ENCODE measurements at places on chromosomes 6 and 20.

GRCh38 chr6:57283106-57283505, 34.3 kb upstream of the PRIM2 start:
- DNase-seq, result peak; percentile 42

GRCh38 chr6:163712981-163713380, 298.5 kb downstream of the QKI start:
- no peak for DNase-seq

GRCh38 chr6:147347179-147347881, 143.1 kb downstream of the STXBP5 start:
- no peak for DNase-seq

GRCh38 chr6:98967616-98968015, 19.9 kb upstream of the FBXL4 start:
- DNase-seq, result no peak

GRCh38 chr6:43435682-43436437, 8.5 kb downstream of the ABCC10 start:
- no peak for DNase-seq

GRCh38 chr20:16423311-16424212, 149.7 kb downstream of the KIF16B start:
- peak; percentile 15 for DNase-seq

DNA sequence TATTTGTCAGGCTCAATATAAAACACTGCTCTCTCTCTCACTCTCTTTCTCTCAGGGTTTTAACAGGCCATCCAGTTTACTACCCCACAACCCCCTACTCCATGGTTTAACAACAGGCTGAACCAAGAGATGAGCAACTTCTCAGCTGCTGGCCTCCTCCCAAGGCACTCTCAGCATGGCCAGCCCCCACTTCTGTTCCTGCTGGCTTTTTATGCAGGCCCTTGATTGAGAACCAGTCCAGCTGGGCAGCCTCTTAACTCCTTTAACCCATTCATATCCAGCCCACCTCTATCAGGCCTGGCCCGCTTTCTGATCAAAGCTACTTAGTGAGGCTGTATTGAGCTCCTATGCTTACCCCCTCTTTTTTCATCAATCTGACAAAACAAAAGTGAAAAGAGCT, 346.8 kb upstream of the POU3F2 start:
- DNase-seq, result no peak

GRCh38 chr6:56027865-56028264, 152.5 kb upstream of the BMP5 start:
- DNase-seq, result no peak

GRCh38 chr20:19110881-19111460, 101.5 kb upstream of the SLC24A3 start:
- no peak for DNase-seq

DNA sequence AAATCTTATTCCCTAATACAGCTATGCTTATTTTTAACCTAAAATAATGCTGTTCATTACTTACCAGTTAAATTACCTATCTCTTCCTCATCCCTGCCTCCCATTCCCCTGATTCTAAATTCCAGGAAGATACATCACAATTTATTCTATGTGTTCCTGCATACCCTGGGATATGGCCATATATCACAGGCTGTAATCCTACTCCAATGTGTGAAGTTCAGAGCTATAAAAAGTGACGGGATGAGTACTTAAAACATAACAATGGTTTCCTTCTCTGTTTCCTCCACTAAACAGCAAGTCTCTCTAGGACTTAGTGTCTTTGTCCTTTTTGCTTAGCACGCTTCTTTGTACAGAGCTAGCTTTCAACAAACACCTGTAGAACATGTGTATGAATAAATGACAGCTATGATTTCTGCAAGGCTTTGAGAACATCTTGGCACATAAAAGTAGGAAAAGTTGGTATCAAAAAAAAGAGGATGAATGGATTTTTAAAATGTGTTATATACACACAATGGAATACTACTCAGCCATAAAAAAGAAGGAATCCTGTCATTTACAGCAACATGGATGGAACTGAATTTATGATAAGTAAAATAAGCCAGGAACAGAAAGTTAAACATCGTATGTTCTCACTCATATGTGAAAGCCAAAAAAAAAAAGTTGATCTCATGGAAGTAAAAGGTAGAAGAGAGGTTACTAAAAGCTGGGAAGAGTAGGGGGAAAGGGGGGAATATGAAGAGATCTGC, 45.8 kb downstream of the SESN1 start:
- no peak for DNase-seq

GRCh38 chr6:89122625-89123024, 4.8 kb upstream of the SRSF12 start:
- DNase-seq, result peak; percentile 50

GRCh38 chr20:54698373-54698772, 223.0 kb downstream of the DOK5 start:
- no peak for DNase-seq

- DNase-seq, result no peak
Observed at GRCh38 chr6:155424181-155424580, 31.5 kb downstream of the NOX3 start.

DNA sequence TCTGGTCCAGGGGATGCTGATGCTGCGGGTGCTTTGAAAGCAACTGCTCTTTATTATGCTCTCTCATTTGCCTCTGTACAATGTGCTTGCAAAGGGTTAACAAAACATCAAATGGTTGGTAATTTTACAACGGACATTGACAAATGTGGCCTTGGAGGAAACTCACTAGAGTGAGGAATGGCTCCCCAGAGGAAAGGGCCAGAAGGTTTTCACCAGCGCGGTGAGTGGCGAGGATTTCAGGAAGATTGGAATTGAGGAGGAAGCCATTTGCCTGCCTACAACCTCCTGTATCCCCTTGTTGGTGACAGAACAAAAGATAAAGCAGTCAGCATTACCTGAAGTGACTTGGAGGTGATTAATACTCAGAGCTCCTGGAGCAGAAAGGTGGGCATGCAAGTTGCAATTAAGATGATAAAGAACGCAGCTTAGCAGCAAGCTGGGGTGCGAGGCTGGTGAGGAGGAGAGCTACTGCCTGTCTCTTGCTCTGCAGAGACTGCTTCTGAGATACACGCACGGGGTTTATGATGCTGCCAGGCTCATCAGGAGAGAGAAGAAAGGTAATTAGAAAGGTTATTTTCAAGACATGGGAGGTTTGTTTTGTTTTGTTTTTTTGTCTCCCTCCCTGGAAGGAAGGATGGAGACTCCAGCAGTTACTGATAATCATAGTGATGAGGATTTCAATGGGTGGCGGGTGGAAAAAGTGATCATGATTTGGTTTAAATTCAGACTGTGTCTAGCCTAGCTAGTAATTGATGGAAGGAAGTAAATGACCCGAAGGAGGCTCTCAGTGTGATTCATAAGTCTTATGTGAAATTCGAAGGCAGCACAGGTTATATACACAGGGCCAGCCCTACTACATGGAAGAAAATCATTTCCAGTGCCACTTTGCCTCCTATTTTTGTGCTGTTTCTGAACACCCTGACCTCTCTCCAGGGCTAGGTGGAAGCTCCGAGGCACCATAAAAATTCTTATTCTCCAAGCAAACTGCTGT, 141.6 kb upstream of the DTNBP1 start:
- DNase-seq, result no peak

GRCh38 chr20:39004508-39004907, 42.4 kb downstream of the DHX35 start:
- no peak for DNase-seq

GRCh38 chr6:124963831-124964763, 1.9 kb downstream of the RNF217 start:
- DNase-seq, result peak; percentile 90

GRCh38 chr6:42453654-42454427, 2.1 kb upstream of the TRERF1 start:
- DNase-seq, result peak; percentile 59

GRCh38 chr6:123316733-123317323, 319.9 kb downstream of the TRDN start:
- DNase-seq, result peak; percentile 33

DNA sequence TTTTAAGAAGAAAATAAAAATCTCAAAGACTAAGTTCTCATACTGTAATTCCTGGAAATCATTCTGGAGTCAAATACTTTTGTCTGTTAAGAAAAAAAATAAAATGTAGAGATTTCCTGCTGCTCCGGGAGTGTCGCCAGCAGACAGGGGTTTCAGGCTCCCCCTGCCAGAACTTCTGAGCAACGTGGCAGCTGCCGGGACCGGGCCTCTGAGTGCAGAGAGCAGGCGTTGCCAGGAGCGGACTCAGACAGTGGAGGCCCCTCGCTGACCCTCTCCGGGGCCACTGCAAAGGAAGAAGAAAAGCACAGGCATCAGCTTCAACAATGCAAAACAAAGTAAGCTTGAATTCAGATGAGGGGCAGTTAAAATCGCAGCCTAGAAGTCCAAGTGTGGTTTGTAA, 95.5 kb downstream of the THBS2 start:
- peak; percentile 72 for DNase-seq

DNA sequence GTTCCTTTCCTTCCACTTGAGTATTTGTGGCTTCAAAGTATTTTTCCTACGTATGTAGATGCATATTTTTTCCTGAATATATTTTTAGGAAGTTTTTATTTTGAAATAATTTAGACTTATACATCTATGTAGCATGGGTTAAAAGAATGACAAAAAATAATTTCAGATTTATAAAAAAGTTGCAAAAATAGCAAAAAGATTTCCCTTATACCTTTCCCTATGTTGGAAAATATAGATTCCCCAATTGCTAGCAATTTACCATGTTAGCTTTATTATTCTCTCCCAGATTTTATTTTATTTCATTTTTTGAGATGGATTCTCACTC, 69.8 kb downstream of the SCAND1 start:
- no peak for DNase-seq

GRCh38 chr20:18004384-18005031, 35.7 kb downstream of the MGME1 start:
- peak; percentile 41 for DNase-seq

DNA sequence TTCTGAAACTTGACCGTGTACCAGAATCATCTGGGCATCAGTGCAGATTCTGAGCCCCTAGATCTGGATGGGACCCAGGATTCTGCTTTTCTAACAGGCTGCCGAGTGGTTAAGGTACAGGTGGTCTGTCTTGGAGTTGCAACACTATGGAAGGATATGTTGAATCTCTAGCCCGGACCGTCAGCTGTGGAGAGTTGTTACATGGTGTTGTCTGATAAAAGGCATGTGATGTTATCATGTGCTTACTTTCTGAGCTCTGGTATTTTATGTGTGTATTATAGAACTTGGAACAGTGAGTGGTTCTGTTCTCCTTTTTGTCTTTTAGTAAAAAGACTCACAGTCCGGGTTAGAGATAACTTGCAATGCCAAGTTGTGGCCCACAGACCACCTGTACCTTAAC, 123.0 kb downstream of the JARID2 start:
- no peak for DNase-seq

DNA sequence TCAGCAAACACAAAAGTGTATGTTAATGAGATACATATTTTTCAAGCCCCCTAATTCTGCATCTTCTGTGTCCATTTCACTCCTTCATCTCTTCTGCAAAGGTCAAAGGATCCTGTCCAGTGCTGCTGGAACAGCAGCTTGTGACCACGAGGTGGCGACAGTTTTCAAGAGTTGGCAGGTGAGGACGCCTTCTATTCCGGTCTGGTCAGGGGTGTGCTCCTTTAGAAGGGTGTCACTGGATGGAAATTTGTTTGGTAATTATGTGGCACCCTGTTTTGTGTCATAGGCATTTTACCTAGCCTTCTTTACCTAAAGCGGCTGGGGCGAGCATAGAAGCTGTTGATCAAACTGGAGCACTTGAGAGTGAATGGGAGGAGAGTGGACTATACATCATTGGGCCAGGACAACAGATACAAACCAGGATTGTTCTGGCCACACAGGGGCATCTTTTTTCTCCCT, 32.9 kb upstream of the ERVFRD-1 start:
- peak; percentile 75 for DNase-seq

GRCh38 chr6:145233955-145234354, 501.4 kb downstream of the EPM2A start:
- peak; percentile 11 for DNase-seq

Measured in fibroblast of mammary gland (primary cell).